Sciatic nerve (tissue), 2 donors: ENCODE measurements at places on chromosomes 7 and 10. TPM values are rescaled to one million over a fixed set of nuclear protein-coding genes. Genes with fewer than 3 reads are reported as not detected.

COL17A1 gene
- total RNA-seq = 0.45 TPM

TIAL1 gene
- 121 TPM for total RNA-seq

MEOX2 gene
- 142 TPM for total RNA-seq

GRID2IP gene
- total RNA-seq = 0.18 TPM

PFKP gene
- 41.3 TPM for total RNA-seq

FAM25G gene
- total RNA-seq = not detected

- no peak for DNase-seq
Measured at GRCh38 chr7:116588641-116589594, 64.1 kb downstream of the CAV1 start.

GRCh38 chr10:132469197-132469884 lies 68.2 kb upstream of the INPP5A start:
- peak; percentile 69 for DNase-seq

DNA sequence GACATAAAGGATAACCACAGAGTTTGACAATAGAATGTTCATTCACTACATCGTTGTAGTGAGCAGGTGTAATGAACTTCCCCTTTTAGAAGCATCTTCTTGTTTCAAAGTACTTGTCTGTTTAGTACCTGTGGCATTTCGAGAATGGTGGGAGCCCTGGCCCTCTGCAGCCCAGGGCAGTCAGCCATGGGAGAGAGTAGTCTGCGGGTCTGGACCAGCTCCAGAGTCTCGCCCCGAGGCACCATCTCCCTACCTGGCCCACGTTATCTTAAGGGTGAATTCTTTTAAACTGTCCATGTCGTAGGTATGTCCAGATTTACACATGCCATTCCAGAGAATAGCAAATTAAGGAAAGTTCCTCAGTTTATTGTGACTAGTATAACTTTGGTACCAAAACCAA lies 99.7 kb downstream of the BMPR1A start:
- no peak for DNase-seq

DNA sequence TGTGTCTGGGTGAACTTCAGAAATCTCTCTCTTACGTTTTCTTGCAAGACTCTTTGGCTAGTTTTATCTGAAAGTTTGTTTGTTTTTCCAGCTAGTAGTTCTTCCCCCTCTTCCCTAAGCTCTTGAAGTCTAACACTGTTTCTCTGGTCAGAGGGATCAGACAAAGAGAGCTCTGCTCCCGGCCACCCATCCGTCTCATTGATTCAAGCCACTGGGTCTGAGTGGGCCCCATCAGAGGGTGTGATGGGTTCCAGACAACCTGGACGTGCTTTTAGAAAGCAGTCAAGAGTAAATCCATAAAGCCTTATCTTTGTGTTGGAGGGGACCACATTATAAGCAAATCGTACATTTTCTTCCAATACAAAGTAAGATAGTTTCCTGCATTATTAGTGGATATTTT lies 242.6 kb upstream of the C7orf33 start:
- DNase-seq = no peak

DNA sequence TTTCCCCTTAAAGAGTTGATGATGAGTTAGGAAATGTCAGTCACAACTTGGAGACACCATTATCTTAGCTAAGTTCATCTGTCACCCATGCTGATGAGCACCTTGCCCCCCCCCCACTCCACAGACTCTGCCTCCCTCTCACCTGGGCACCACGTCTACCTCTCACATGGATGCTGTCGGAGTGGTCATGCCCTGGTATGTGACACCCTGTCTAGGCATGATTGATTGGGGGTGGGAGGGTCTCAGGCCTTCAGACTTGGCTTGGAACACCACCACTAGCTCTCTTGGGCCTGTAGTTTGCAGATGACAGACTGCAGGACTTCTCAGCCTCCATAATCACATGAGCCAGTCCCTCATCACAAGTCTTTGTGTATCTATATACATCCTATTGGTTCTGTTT lies 78.0 kb downstream of the WDR37 start:
- no peak for DNase-seq

- DNase-seq = no peak
Measured at GRCh38 chr10:3294919-3295581, 122.5 kb upstream of the PITRM1 start.

DNA sequence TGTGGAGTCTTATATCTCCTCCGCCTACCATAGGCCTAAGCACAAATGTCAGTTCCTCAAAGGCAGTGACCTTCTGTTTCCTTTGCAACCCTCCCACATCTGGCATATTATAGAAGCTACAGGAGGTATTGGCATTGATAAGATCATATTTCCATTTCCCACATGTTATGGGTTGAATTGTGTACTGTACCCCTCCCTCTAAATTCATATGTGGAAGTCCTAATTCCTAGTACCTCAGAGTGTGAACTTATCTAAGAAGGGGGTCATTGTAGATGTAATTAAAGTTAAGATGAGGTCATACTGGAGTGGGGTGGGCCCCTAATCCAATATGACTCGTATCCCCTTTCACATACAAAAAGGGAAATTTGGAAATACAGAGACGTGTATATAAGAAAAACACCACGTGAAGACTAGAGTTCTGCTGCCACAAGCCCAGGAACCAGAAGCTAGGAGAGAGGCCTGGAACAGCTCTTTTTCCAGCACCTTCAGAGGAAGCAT lies 6.1 kb upstream of the LAMB4 start:
- no peak for DNase-seq

GRCh38 chr7:113410796-113411195 lies 292.4 kb upstream of the SMIM30 start:
- no peak for DNase-seq

- no peak for DNase-seq
Measured at GRCh38 chr7:151468217-151469018, 28.5 kb upstream of the CRYGN start.

GRCh38 chr7:73870041-73870492 lies 9.1 kb downstream of the TMEM270 start:
- no peak for DNase-seq

DNA sequence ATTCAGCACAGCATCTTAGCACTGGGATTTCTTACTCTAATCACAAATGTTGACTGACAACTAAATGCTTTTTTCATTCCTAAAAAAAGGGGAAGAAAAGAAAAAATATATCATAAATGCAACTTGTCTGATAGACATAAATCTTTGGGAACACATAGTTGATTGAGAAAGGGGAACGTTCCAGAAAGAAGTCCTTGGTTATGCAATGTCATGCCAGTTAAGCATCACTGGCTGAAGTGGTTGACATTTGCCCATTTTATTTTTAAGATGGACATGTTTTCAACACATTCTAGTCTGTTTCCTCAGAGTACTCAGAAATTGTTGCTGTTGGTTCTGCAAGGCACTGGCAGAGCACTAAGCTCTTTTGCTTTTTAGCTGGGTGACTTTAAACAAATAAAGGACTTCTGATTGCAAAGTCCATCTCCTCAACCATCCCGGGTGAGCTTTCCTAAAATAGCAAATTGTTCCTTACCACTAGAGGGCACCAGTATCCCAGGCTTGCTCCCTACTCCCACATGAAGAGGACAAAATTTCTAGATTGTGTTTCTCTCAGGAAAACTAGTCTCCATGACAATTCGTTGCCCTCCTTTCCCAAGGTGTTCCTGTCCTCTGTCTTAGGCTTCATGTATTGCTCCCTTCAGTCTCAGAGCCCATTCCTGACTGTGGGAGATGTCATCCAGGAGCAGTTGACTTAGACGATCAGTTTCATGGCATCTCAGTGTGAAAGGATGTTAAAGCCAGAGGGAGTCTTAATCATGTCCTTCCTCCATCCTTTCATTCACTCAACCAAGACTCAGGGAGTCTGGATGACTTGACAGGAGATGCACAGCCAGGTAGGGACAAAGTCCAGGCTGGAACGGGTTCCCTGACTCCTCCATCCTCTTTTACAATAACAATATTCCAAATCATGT lies 23.9 kb downstream of the OPALIN start:
- DNase-seq = no peak

- no peak for DNase-seq
Measured at GRCh38 chr7:135862586-135863340, 114.2 kb upstream of the FAM180A start.

DNA sequence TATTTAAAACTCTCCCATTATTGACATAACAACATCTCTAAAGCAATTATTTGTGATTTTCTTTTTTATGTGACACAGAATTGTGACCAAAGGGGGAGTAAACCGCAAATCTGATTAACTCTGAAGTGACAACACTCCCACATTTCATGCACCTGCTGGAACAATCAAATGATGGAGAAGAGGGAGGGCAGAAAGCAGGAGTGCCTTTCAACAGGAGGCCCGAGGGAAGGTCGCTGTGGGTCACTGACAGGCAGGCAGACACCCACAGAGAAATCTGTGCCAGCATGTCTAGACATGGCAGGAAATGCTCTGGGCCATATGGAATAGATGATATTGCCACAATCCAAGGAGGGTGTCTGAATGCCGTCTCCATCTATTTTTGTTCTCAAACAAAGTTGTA lies 247.3 kb downstream of the DOCK4 start:
- DNase-seq = no peak

- DNase-seq = no peak
Measured at GRCh38 chr7:114789871-114790311, 132.0 kb upstream of the MDFIC start.

- no peak for DNase-seq
Measured at GRCh38 chr7:119630406-119630969, 642.5 kb upstream of the KCND2 start.

DNA sequence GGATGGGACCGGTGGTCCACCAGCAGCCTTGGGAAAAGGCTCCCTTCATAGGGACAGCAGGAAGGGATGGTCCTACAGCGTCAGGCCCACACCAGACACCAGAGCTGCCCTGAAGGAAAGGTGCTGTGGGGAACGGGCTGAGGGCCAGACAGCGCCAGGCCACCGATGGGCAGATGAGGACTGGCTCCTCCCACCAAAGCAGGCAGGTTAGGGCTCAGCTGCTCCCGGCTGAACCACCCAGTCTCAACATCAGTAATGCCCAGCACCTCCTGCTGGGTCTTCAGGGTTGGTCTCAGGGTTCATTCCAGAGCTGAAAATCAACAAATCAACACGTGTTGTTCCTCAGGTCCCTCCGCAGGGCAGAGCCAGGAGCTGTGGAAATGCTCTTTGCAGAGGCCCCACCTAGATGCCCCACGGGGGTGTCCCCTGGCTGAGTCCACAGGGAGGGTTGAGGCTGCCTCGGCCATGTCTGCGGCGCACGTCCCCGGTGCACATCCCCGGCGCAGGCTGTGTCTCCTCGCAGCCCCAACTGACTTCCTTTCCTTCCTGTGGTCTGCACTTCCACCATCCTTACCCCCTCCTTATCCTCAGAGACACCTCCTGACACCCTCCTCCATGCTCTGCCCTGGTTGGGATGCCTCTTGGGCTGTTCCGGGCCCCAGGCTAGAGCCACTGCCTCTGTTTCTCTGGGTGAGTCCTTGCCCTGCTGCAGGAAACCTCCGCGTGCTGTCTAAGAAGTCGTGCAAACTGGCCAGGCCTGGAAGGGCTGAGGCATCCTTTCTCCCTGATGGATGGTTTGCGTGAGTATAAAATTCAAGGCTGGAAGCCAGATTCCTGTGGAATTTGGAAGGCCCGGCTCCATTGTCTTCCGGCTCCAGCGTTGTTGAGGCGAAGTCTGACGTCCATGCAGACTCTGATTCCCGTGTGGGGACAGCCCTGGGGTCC lies 32.8 kb upstream of the CFAP46 start:
- DNase-seq = peak; percentile 36

DNA sequence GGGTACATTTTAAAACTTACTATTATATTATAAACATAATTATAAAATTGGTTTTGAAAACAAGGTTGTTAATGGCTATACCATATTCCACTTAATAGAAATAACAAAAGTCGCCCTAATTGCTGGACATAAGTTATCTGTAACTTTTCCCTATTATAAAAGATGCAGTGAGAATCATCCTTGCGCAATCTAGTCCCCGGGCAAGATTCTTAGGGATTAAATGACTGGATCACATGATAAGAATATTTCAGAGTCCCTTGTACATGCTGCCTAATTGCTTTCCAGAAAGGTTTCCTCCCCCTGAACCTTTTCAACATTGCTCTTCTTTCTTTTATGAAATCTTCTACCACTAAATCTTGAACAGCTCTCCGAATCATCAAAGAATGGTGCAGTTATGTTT lies 479.8 kb upstream of the MKI67 start:
- no peak for DNase-seq

DNA sequence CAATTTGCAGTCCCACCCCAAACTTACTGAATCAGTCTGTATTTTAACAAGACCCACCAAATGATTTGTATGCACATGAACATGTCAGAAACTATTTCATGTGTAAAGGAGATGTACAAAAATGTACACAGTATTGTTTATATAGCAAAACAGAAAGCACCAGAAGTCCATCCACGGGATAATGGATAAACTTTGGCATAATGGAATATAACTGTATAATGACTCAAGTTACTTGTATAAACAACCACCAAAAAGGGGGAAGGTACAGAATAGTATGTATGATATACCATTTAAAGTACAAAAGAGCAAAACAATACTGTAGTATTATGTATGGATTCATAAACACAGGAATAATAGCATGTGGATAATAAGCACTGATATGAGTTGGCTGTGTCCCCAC lies 22.4 kb downstream of the NUP42 start:
- DNase-seq = no peak

- no peak for DNase-seq
Measured at GRCh38 chr7:55501611-55502010, 70.7 kb downstream of the VOPP1 start.

DNA sequence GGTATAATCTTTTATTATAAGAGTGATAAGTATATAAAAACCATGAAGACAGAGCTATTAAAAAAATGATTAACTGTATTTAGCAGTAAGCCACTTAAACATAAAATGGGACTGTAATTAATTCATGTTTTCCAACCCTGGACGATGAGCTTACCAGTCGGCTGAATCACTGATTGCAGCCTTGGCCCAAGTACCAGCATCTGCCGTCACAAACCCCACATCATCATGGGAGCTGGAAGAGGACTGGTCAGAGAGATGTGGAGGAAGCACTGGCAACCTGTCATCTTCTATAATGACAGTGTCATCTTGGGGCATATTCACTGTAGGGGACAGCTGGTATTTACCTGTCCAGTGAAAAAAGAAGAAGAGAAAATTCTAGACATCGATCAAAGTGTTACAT lies 473.6 kb downstream of the PARD3 start:
- DNase-seq = no peak

DNA sequence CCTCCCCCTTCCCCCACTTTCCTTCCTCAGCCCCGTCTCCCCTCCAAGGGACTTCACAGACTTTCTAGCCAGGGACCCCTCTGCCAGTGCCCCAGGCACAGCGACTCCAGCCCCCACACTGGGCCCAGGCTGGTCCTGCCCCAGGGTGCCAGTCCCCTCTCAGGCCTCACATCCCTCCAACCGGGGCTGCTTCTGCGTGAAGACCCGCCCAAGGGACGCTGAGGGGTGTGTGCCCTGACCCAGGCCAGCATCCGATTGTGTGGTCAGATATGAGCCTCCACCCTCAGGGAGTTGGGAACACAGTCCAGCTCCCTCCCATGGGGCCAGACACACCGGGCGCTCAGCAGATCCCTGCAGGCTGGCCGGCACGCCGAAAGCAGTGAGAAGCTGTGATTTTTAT lies 97.0 kb downstream of the MICALL2 start:
- DNase-seq = no peak
